ENCODE measurements at places on chromosomes 2 and 18. TPM values are rescaled to one million over a fixed set of nuclear protein-coding genes. Genes with fewer than 3 reads are reported as not detected.

PLEK gene
- total RNA-seq = not detected

PDE1A gene
- not detected for total RNA-seq

UGT1A1 gene
- not detected for total RNA-seq

TUBA4B gene
- not detected for total RNA-seq

ANKRD30B gene
- not detected for total RNA-seq

MC2R gene
- not detected for total RNA-seq

B3GNT2 gene
- total RNA-seq = 7.0 TPM

PIK3C3 gene
- 19.8 TPM for total RNA-seq

GPR35 gene
- 0.15 TPM for total RNA-seq

CYRIA gene
- total RNA-seq = 0.74 TPM

FTCDNL1 gene
- total RNA-seq = 0.30 TPM

Data from bronchus fibroblast of lung (primary cell).